ENCODE measurements at places on chromosomes 13 and 19. TPM values are rescaled to one million over a fixed set of nuclear protein-coding genes. Genes with fewer than 3 reads are reported as not detected.

The DKKL1 gene
- not detected for total RNA-seq

The ZNF135 gene
- total RNA-seq: 3.6 TPM

The NLRP5 gene
- total RNA-seq: not detected

The CLEC17A gene
- not detected for total RNA-seq

The CGB5 gene
- not detected for total RNA-seq

The GJB6 gene
- not detected for total RNA-seq

The CEACAM3 gene
- not detected for total RNA-seq

The TNNT1 gene
- total RNA-seq: 2.5 TPM

The PBX4 gene
- not detected for total RNA-seq

The SYNE4 gene
- total RNA-seq: 0.08 TPM

The ICAM1 gene
- 20.7 TPM for total RNA-seq

The METTL21C gene
- total RNA-seq: not detected

The LIM2 gene
- not detected for total RNA-seq
